T-helper 9 cell (primary cell): ENCODE measurements at places on chromosomes 11 and 22.

DNA sequence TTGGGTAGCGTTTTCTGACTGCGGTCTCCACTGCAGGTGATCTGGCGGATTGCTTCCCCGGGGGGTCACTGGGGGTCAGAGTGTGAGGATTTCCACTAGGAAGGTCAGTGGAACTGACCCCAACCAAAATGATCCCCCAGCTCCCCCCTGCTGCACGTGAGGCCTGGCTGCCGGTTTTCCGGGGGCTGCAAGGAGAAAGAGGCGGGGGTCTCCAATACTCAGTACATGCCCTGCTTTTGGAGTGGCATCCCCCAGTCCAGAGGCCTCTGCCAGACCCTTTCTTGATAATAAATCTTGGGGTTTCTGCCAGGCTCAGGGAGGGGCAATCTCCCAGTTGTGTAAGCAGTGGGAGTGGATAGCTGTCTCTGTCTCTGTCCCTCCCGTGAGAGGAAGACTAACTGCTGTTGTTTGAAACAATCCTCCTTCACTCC, 71.5 kb upstream of the RTL6 start:
- DNase-seq, result no peak

GRCh38 chr11:57546869-57547475, 9.6 kb downstream of the SMTNL1 start:
- no peak for DNase-seq

DNA sequence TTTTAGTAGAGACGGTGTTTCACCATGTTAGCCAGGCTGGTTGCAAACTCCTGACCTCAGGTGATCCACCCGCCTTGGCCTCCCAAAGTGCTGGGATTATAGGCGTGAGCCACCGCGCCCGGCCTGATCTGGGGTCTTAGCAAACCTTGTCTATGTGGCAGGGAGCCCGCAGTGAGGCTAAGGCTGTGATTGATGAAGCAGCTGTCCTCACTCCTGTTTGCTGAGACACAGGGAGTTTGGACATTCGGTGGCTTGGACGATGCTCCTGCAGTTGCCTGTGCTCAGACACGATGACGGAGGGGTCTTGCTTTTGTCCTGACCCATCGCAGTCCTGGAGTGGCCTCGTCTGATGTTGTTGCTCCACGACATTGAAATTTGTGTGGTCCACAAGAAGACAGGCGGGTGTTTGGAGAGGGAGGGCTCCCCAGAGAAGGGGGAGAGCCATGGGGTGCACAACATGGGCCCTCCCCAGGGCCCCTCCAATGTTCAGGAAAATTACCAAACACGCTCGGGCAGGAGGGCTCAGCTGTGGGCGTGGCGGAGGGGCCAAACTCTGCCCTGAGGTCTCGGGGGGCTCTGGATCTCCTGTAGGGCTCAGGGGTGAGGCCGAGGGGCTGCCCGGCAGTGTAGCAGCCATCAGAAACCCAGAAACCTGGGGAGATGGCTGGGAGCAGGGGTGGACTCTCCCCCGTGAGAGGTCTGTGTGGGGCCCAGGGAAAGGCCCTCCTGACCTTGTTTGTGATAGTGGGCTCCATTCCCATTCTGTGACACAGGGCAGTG, 41.8 kb upstream of the PRR5 start:
- DNase-seq, result no peak

- DNase-seq, result no peak
These were observed 6.9 kb downstream of the RAB6A start for GRCh38 chr11:73753938-73754337.

DNA sequence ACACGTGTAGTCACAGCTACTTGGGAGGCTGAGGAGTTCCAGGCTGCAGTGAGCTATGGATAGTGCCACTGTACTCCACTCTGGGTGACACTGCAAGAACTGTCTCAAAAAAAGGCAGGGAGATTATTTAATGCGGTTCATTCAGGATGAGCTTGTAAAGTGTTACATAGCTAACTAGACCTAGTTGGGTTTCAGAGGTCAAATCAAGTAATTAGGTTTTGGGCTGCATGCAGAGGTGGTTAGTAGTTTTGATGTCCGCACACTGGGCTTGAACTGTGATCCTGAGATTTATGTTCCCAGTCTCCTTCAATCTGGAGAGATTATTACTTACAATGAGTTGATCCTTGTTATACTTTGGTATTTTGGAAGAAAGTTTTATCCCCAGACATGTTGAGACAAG, 2.1 kb upstream of the RBM4 start:
- no peak for DNase-seq

DNA sequence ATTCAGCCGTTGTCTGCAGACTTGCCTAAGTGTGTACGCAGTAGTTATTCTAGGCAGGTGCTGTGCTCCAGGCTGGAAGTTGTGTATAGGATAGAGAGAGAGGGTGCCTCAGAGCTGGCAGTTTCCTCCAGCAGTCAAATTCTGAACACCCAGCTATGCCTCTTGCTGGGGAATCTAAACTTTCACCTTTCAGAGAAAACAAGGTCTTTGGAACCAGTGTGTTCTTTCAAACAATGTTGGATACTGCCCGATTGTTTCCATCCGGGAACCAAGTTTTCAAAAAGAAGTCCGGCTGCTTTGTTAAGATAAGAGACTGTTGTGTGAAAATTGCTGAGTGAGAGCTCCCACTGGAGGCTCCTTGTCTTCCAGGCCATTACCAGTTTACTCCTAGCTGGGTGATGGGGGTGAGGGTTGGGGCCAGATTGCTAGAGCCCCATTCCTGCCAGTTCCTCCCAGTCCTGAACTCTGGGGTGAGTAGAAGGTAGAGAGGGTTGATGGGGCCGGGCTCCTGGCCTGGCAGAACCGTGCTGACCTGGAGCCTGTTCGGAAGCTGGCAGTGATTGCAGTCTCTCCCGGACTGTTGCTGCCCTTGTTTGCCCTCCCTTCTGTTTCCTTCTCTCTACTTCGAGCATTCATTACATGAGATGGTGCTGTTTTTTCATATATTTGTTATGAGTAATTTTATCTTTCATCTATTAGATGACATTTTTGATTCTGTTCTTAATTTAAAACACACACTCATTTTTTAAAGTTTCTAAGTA, 150.2 kb downstream of the TEAD1 start:
- DNase-seq, result no peak

GRCh38 chr22:50178471-50178864, 7.2 kb upstream of the TRABD start:
- no peak for DNase-seq
